ENCODE measurements at places on chromosomes 2 and 18.

DNA sequence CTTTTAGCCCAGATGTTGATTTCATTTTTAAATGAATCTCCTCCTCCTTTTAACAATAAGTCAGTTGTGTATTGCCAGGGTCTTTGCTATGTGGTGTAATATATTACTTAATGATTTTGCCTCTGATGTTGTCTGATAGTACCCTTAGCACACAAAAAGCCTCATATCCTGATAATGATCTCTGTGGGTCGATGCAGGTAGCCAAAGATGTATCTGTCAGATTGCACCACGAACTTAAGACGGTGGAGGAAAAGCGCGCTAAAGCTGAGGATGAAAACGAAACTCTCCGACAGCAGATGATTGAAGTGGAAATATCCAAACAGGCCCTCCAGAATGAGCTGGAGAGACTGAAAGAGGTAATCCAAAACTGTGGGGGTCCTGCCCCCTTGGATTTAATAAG lies 14.8 kb downstream of the MTCL1 start:
- DNase-seq: no peak

GRCh38 chr18:76977108-76977621 lies 154.8 kb downstream of the ZNF236 start:
- peak; percentile 85 for DNase-seq

DNA sequence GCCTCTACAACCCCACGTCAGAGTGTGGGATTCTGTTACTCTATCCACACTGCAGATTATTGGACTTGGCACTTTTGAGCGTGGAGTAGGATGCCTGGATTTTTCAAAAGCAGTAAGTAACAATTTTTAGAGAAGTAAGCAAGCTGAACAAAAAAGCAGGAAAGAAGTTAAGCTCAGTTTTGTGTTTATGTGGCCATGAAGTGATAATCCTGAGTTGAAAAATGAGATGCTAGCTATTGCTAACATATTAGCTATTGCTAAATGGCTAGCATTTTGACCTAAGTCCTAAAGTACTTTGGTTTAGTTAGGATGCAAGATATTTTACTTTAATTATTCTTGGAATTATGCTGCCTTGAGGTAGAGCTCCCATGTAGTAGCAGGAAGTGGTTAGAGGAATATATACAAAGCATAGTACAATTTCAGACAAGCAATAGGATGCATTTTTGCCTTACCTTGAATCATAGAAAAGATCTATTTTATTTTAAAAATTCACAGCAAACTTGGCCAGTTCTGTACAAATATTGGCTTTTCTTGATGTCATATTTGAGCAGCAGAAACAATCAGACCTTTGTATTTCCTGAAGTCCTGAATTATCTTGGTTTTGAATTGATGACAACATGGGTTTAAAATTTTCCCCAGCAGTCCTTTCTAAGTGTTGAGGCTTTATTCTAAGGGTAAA lies 74.6 kb downstream of the COX7A2L start:
- no peak for DNase-seq

DNA sequence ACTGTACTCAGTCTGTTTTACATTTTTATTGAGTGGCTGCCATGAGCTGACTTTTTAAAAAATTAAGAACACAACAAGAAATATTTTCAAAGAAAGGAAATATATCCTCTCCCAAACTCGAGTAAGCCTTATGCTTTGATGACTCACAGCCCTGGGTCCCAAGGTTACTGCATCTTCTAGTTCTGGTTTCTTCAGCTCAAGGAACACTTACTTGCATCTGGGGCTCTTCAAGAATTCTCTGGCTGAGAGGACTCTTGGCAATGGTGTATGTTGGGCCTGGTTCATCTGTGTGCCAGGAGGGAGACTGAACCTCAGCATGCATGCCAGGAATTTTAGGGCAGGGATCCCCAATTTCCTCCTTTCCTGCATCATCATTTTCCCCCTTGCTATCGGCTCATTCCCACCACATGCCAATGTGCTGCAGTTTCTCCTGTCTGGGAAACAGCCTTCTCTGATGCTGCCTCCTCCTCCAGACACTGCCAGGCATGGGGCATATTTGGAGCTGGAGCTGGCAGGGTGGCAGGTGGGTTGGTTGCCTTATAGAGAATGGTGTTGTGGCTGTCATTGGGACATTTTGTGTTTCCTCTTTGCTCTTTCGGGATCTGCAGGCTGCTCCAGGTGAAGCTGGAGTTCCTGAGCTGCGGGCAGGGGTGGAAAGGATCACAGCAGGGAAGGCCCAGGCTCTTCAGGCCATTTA lies 192.2 kb upstream of the HS6ST1 start:
- DNase-seq: no peak

DNA sequence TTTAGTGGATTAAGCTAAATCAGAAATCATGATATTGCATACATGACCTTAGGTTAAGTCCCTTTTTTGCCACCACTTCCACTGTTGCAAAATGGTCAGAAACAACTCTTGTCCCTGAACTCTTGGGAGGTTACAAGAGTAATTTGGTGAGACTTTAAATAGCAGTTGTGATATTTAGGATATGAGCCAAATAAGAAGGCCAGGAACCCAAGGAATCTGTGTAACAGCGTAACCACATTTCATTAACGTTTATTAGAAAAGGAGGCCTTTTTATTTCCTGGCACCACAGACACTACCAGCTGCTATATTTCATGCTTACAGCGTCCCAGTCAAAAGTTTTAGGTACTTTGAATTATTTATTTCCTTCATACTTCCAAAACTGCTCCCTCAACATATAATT lies 268.0 kb downstream of the GPD2 start:
- no peak for DNase-seq

DNA sequence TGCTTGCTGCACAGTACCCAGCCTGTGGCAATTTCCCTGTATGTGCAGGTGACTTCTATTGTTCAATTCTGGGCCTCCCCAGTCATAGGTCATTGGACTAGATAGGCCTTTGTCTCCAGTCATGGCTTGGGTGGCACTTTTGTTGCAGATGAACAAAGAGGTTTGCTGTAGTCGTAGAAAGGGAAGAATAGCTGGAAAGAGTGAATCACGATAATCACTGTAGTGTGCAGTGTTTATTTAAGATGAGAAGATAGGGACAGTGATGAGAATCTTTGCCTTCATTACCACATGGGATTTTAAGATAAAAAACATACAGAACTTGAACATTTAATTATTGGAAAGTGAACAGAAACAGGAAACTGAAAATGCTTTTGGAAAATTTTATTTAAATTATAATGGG lies 156.1 kb upstream of the CYRIA start:
- DNase-seq: peak; percentile 54

- DNase-seq: no peak
These were observed 107.6 kb downstream of the SETBP1 start for GRCh38 chr18:44788334-44788733.

- no peak for DNase-seq
These were observed 157.8 kb upstream of the SLC1A4 start for GRCh38 chr2:64831134-64831976.

- no peak for DNase-seq
These were observed 139.4 kb upstream of the SIX3 start for GRCh38 chr2:44801841-44802776.

DNA sequence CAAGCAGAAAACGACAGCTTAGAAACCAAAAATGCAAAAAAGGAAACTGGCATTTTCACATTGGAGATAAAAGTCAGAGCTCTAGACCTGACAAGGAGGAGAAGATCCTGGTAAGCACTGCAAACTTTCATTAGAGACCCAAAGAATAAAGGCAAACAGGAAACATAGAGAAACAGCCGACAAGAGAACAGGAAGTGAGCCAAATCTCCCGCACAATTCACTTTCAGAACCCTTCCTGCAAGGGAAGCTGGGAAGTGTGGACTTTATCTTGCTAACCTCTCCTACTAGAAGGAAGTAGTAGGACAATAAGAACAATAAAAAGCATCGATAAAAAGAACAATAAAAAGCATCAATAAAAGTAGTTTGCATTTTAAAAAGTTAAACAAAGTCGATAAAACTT lies 417.8 kb upstream of the SPHKAP start:
- DNase-seq: no peak

- DNase-seq: no peak
These were observed 104.5 kb downstream of the RBM43 start for GRCh38 chr2:151157000-151157735.
